ENCODE measurements at places on chromosomes 6 and 20. TPM values are rescaled to one million over a fixed set of nuclear protein-coding genes. Genes with fewer than 3 reads are reported as not detected.

KAT14 gene
- 11.5 TPM for total RNA-seq

BCAS1 gene
- total RNA-seq, result 2.7 TPM

KCNK17 gene
- not detected for total RNA-seq

TRIM38 gene
- 8.1 TPM for total RNA-seq

PHACTR1 gene
- total RNA-seq, result 0.49 TPM

NKX2-4 gene
- not detected for total RNA-seq

NKAIN4 gene
- total RNA-seq, result not detected
